HCT116 (cell line): ENCODE measurements at places on chromosomes 16 and 17. TPM values are rescaled to one million over a fixed set of nuclear protein-coding genes. Genes with fewer than 3 reads are reported as not detected.

Gene PCYT2
- total RNA-seq: 51.5 TPM

Gene ADAP2
- 17.2 TPM for total RNA-seq

Gene DPEP1
- 1.1 TPM for total RNA-seq

Gene ICAM2
- total RNA-seq: 0.61 TPM

Gene OSBPL7
- 20.5 TPM for total RNA-seq

Gene C1QTNF1
- 4.0 TPM for total RNA-seq

DNA sequence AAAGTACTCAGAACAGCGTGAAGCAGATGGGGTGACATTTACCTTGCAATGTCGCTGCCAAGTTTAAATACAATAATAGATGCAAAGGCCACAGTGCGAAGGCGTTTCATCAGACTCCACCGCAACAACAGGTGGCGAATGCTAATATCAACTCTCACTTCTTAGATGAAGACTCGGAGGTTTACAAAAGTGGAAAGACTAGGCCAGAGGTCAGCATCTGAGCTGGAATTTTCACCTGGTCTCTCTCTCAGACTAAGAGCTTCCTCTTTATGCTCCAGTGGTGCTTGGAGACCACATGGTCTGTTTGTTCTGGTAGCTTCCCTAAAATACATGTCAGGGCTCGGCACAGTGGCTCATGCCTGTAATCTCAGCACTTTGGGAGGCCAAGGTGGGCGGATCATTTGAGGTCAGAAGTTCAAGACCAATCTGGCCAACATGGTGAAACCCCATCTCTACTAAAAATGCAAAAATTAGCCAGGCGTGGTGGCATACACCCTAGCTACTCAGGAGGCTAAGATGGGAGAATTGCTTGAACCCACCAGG lies 169.1 kb downstream of the XYLT1 start:
- no peak overlapping the region for H3K4me3 ChIP-seq
- DNase-seq: no peak
- H3K27me3 ChIP-seq: peaks cover 4% of the 10 kb centered on the region; the same call in 1 of the 2 replicates

- no peaks in the 10 kb centered on the region for H3K27me3 ChIP-seq
- DNase-seq: no peak
- no peak overlapping the region for H3K4me3 ChIP-seq
- no peak overlapping the region for H3K27ac ChIP-seq
- no peaks in the 10 kb centered on the region for H3K36me3 ChIP-seq
Observed at GRCh38 chr17:69884846-69885245, 190.2 kb upstream of the KCNJ16 start.

DNA sequence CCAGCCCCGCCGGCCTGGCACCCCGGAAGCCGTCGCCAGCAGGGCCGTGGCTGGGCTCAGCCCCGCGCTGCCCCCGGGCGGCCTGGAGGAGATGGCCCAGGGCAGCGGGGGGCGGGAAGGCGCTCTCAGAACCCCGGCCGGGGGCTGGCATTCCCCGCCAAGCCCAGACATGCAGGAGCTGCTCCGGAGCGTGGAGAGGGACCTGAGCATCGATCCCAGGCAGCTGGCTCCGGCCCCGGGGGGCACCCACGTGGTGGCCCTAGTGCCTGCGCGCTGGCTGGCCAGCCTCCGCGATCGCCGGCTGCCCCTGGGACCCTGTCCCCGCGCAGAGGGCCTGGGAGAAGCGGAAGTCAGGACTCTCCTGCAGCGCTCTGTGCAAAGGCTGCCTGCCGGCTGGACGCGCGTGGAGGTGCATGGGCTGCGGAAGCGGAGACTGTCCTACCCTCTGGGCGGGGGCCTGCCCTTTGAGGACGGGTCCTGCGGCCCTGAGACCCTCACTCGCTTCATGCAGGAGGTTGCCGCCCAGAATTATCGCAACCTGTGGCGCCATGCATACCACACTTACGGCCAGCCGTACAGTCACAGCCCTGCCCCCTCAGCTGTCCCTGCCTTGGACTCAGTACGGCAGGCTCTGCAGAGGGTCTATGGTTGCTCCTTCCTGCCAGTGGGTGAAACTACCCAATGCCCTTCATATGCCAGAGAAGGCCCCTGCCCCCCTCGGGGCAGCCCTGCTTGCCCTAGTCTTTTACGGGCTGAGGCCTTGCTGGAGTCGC lies 551 bp downstream of the WDR81 start:
- no peak for DNase-seq
- H3K4me1 ChIP-seq: peaks cover 22% of the 10 kb centered on the region; the same call in 1 of the 2 replicates
- H3K36me3 ChIP-seq: no peaks in the 10 kb centered on the region
- no peaks in the 10 kb centered on the region for H3K27me3 ChIP-seq

DNA sequence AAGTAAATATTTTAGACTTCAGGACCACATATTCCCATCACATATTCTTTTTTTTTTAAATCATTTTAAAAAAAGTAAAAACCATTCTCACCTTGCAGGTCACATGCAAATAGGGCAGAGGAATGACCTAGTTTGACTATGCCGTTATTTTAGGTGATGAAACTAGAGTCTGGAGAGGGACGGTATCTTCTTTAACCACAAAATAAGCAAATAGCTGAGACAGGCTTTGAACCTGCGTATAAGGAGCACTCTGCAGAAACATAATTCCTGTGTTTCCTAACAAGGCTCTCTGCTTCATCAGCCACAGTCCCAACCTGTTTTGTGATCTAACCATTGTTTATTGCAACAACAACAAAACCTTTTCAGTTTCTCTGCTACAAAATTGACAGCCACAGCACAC lies 121.5 kb downstream of the PCTP start:
- H3K27ac ChIP-seq: no peak overlapping the region
- H3K36me3 ChIP-seq: no peaks in the 10 kb centered on the region
- H3K4me3 ChIP-seq: no peak overlapping the region
- DNase-seq: no peak
- no peaks in the 10 kb centered on the region for H3K4me1 ChIP-seq
- H3K27me3 ChIP-seq: peaks cover 17% of the 10 kb centered on the region; the same call in 1 of the 2 replicates

GRCh38 chr17:80227156-80227555 lies 6.9 kb downstream of the SLC26A11 start:
- no peak overlapping the region for H3K27ac ChIP-seq
- no peaks in the 10 kb centered on the region for H3K36me3 ChIP-seq
- no peaks in the 10 kb centered on the region for H3K4me1 ChIP-seq
- no peak for DNase-seq
- no peaks in the 10 kb centered on the region for H3K27me3 ChIP-seq

- H3K4me1 ChIP-seq: peaks cover 2% of the 10 kb centered on the region; the same call in 1 of the 2 replicates
- DNase-seq: no peak
- no peak overlapping the region for H3K4me3 ChIP-seq
- H3K27me3 ChIP-seq: no peaks in the 10 kb centered on the region
- H3K36me3 ChIP-seq: no peaks in the 10 kb centered on the region
Observed at GRCh38 chr16:15542734-15543347, 100.1 kb downstream of the MARF1 start.

- H3K27ac ChIP-seq: no peak overlapping the region
- no peaks in the 10 kb centered on the region for H3K27me3 ChIP-seq
- no peak for DNase-seq
- H3K4me3 ChIP-seq: no peak overlapping the region
Observed at GRCh38 chr16:12311309-12311708, 334.8 kb downstream of the SNX29 start.

- no peak overlapping the region for H3K4me3 ChIP-seq
- no peaks in the 10 kb centered on the region for H3K27me3 ChIP-seq
- H3K36me3 ChIP-seq: peaks cover 46% of the 10 kb centered on the region
- 0 out of 2 replicates have a peak, but pooled peaks cover 4% of the 10 kb centered on the region for H3K4me1 ChIP-seq
- no peak for DNase-seq
Observed at GRCh38 chr17:39530513-39530912, 69.2 kb downstream of the CDK12 start.

DNA sequence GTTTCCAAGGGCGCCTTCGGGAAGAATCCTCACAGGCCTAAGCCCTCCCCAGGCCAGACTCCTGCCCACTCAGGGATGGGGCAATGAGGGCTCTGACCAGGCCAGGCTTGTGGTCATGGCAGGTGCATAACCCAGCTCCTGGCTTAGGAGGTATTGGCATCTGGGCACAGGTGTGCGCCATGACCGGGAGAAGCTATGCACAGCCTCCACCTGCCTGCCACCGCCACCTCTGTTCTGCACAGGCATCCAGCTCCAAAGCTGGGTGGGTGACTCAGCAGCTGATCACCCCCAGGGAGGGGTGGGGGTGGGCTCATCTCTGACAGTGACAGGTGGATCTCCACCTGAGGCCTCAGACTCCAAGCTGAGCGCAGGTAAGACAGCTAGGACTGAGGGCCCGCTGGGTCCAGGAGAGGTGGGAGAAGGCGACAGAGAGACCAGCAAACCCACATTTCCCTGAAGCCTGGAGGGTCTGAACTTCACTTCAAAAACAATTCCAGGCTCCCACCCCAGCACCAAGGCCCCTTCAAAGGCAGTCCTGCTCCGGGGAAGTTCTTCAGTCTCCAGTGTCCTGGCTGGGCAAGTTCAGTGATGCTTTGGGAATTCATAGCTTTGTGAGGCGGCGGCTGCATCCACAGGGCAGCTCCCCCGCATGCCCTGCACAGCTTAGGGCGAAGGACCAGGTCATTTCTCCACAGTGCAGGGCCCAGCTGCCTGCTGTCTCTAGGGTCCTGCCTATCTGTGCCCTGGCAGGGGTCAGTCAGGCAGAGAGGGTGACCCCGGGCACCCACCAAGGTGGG lies 121.6 kb upstream of the SMURF2 start:
- H3K4me1 ChIP-seq: peaks cover 40% of the 10 kb centered on the region
- H3K4me3 ChIP-seq: no peak overlapping the region
- no peak for DNase-seq
- no peaks in the 10 kb centered on the region for H3K27me3 ChIP-seq

- DNase-seq: no peak
- H3K36me3 ChIP-seq: no peaks in the 10 kb centered on the region
- no peak overlapping the region for H3K27ac ChIP-seq
Observed at GRCh38 chr17:5759501-5759925, 175.2 kb upstream of the NLRP1 start.

DNA sequence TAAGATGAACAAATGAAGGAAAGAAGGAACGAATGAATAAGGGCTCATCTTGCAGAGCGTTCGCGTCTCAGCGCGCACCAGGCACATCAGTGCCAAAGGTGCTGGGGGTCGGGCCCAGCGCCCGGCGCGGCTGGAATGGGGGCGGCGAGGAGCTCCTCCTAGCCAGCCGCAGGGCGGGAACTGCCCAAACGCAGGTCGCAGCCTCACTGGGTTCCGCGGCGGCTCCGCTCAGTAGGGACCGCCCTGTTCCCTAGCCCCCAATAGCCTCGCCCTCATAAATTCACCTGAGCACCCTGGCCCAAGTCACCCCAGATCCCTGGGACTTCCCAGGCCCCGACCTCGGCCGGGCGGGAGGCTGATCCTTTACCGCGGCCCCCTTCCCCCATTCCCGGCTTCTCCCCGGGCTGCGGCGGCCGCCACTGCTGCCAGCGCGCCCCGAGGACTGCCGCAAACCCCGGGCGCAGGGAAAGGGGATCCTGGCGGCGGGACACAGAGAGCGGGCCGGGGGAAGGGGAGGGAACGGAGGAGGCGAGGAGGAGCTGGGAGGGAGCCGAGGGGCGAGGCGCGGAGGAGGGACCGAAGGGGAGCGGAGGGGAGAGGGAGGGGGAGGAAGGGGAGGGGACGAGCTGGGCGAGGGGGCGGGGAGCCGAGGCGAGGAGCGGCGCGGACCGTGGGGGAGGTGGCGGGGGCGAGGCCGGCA lies 377 bp upstream of the CRHR1 start:
- H3K27ac ChIP-seq: no peak overlapping the region
- no peaks in the 10 kb centered on the region; the same call in 1 of the 2 replicates for H3K27me3 ChIP-seq
- H3K36me3 ChIP-seq: no peaks in the 10 kb centered on the region
- H3K4me3 ChIP-seq: no peak overlapping the region
- peaks cover 4% of the 10 kb centered on the region; the same call in 1 of the 2 replicates for H3K4me1 ChIP-seq
- DNase-seq: no peak

DNA sequence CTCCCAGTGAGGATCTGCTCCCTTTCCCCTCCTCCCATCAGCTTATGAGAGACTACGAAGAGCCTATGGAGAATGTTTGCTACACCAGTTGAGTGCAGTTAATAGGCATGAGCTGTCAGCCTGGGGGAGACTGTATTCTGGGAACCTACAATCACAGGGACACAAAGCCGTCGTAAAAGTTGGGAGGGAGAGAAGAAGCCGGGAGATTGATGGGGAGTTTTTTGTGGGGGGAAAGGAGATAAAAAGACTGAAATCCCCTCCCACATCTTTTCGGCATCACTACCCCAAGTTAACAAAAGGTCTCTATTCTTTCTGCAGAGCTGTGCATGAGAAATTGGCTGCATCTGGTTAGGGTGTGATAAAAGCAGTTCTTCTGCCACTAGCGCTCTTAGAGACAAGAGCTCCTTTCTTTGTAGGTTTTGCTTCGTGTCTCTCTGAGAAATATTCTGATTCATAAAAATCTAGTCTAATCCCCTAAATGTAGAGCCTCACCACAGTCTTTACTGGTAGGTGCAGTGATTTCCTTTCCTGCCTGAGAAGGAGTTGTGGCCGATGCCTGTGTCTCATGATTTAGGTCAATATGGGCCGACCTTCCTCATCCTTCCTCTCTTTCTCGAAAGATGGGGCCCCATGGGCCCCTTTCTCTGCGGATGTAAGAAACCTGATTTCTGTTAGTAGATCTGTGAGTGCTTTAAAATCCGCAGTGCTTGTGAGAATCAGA lies 77.4 kb downstream of the BPTF start:
- H3K27ac ChIP-seq: no peak overlapping the region
- no peak for DNase-seq
- H3K36me3 ChIP-seq: peaks cover 36% of the 10 kb centered on the region
- H3K4me1 ChIP-seq: no peaks in the 10 kb centered on the region
- H3K27me3 ChIP-seq: no peaks in the 10 kb centered on the region

- H3K27me3 ChIP-seq: no peaks in the 10 kb centered on the region
- peak overlapping the region; percentile 98 for H3K4me3 ChIP-seq
- peak overlapping the region; percentile 90 for H3K27ac ChIP-seq
- DNase-seq: no peak
- H3K36me3 ChIP-seq: 0 out of 2 replicates have a peak, but pooled peaks cover 7% of the 10 kb centered on the region
- peaks cover 32% of the 10 kb centered on the region for H3K4me1 ChIP-seq
Observed at GRCh38 chr17:81833921-81834830, 674 bp downstream of the PPP1R27 start.

DNA sequence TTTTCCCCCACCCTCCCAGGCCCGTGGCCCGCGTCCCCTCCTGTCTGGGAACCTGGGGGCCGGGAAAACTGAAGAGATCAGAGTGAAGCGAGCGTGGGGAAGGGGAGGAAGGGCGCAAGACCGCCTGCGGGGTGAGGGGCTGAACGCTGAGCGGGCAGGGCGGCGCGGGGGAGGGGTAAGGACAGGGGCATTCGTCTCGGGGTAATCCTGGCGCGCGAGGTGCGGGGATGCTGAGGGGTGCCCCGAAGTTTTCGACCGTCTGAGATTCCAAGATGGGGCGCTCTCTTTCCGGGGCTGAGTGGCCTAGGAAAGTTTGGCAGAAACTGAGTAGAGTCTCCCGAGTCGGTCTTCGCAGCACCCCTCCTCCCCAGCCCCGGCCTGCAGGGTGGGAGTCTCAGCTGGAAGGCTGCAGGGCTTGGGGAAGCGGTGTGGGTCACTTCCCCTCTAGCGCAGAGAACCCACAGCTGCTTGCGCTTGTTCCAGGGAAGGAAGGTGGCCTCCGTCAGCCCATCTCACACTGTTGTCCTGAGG lies 555 bp downstream of the TTYH2 start:
- peaks cover 14% of the 10 kb centered on the region; the same call in 1 of the 2 replicates for H3K36me3 ChIP-seq
- peak overlapping the region; percentile 75 for H3K4me3 ChIP-seq
- no peak for DNase-seq
- H3K27me3 ChIP-seq: no peaks in the 10 kb centered on the region
- H3K4me1 ChIP-seq: peaks cover 53% of the 10 kb centered on the region
